ENCODE measurements at places on chromosomes 3 and 15.

GRCh38 chr3:13708871-13709595, 160.1 kb downstream of the FBLN2 start:
- DNase-seq, result no peak

GRCh38 chr3:101632586-101632985, 44.3 kb downstream of the ZBTB11 start:
- DNase-seq, result no peak

DNA sequence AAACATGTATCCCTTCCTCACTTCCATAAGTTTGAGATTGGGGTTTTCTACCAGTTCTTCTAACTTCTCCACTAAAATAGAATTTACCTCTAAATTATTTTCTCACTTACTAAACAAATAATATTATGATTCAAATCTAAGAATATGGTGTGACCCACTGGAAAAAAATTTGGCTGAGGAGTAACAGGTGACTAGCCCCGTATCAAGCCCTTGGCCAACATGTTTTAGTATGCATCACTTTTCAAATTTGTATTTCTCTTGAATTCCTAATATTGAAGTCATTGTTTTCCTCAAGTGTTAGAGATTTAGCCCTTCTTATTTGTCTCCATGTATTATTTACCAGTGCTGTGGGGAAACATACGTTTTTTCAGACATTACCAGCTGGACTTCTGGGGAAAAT, 759.4 kb downstream of the NSUN3 start:
- no peak for DNase-seq

GRCh38 chr3:69770219-69770618, 31.0 kb downstream of the MITF start:
- DNase-seq, result no peak

GRCh38 chr3:95886616-95887015, 927.8 kb upstream of the EPHA6 start:
- no peak for DNase-seq

GRCh38 chr3:166324401-166324800, 487.2 kb upstream of the BCHE start:
- no peak for DNase-seq

DNA sequence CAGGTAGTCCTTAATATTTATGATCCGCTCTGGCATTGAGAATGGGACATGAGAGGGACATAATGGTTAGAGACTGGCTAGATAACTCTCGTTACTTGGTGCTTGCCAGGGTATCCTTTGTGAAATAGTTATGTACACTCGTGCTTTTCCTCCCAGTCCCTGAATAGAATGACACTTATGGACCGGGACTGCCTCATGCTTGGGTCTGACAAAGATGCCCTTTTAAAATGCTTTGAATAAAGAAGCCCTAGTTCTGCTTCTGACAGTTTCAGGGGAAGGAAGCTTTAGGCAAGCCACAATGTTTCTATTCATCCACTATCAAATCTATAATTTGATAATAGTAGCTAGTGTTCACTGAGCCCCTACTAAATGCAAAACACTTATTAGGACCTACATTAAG, 29.4 kb downstream of the POLR2M start:
- no peak for DNase-seq

DNA sequence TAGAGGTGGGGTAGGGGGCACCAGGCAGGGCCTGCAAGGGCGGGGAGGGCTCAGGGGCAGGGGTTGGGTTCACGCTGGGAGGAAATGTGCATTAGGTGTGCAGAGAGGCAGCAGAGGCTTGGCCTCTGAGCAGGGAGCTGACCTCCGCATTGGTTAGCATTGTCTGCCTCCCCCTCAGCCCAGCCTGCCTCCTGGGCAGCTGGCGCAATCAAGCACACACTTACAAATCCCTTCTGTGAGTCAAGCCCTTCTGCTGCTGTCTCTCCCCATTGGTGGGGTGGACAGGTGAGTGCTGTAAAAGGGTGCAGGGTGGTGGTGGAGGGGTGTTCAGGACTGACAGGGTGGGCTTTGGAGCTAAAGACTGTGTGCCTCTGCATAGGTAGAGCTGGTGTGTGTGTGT, 9.3 kb downstream of the LOXL1 start:
- no peak for DNase-seq

GRCh38 chr15:43552256-43552655, 34.8 kb downstream of the MAP1A start:
- DNase-seq, result no peak

DNA sequence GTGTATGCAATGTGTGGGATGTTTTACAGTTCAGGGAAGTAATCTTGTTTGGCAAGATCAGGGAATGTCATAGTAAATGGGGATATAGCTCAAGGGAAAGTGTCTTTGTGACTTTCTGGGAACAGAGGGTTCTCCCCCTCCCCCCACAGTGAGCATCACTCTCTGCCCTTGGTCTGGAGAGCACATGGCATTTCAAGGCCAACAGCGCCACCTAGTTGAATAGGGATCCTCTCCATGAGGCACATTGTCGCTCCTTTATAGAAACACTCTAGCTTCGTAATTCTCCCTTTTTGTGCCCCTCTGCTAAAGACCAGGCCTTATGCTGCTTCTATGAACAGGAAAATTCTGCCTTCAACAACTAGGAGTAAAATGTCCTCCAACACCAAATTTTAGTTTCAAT, 37.1 kb upstream of the ARNT2 start:
- no peak for DNase-seq

DNA sequence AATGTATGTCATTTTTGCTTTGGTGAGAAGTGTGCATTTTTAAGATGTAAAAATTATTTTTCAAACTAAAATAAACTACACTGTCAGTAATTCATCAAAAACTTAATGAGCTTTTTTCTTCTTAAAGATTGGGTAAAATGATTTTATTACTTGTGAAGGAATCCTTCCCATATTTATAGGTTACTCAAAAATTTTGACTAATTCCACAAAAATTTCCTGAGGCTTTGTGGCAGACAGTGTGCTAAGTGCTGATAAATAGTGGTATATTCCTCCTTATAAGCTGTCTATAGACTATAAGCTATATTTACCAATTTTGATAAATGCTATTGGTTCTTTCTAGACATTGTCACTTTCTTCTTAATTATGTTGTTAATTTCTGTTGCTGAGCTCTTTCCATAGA, 284.5 kb upstream of the SEMA6D start:
- no peak for DNase-seq

DNA sequence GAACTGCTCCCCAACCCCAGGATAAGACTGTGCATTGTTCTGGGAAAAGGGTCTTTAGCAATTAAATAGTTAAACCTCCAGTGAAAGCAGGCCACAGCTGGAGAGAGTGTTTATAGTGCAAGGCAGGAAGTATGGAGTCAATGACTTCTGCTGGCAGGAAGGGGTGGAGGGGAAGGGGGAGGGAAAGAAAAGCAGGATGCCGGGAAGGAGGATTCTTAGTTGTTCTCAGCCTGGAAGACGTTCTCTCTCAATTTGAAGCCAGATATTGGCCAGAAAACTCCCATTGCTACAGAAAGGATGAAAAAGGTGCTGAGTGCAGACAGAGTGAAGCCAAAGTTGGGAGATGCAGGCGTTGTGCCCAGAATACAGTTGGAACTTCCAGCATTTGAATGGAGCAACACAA, 35.7 kb upstream of the ACTL6A start:
- no peak for DNase-seq

GRCh38 chr3:32948625-32949445, 2.6 kb upstream of the CCR4 start:
- no peak for DNase-seq

- no peak for DNase-seq
Measured at GRCh38 chr15:61049028-61049427, 180.1 kb downstream of the RORA start.

GRCh38 chr3:78204977-78205376, 1165.1 kb downstream of the ROBO2 start:
- no peak for DNase-seq

- no peak for DNase-seq
Measured at GRCh38 chr15:97903971-97904572, 56.4 kb upstream of the ARRDC4 start.

DNA sequence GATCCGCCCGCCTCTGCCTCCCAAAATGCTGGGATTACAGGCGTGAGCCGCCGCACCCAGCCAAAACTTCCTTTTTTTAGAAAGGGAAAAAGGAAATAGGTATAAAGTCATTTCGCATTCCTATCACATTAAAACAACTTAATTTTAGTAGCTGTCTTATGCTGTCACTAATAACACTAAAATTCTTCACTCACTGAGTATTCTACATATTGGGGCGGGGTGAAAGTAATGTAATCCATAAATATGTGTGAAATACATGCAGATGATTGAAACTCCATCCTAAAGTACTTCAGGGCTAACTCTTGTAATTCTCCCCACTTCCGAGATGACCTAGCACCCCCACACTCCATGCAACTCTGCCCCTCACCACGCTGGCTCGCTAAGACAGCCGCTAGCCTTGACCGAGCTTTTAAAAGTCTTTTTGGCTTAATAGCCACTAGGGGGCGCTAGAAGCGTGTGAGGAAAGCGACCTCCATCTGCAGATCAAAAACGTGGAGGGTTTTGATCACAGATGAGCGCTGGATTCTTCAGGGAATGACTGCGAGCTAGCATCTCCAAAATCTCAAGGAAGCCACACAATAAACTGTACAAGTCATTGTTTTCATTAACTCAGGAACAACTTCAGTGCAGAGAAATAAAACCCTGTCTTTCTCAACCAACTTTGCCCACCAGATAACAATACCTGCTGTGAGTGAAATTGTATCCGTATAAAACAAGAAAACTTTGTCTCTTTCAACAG, 129.3 kb upstream of the IGF1R start:
- DNase-seq, result no peak
